Central memory CD8-positive, alpha-beta T cell (primary cell): ENCODE measurements at places on chromosomes 16 and 17.

DNA sequence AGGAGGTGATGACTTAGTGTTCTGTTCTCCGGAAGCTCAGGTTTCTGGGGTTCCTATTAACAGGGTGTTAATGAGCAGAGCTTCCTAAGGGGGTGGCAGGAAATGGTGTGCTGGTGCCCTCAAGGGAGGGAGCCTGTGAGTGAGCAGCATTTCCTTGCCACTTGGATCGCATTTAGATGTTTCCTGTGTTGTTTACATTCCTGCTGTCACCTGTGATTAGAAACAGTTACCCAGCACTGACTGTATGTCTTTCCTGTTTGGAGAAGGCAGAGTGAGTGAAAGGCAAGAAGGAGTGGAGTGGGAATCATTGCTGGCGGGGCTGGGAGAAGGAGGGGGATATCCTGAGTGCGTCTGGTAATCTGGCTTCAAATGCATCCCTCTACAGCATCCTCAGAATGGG lies 214.6 kb downstream of the CCDC182 start:
- H3K27ac ChIP-seq: peak overlapping the region; percentile 55
- no peaks in the 10 kb centered on the region for H3K27me3 ChIP-seq
- no peak for DNase-seq
- peaks cover 8% of the 10 kb centered on the region for H3K36me3 ChIP-seq

DNA sequence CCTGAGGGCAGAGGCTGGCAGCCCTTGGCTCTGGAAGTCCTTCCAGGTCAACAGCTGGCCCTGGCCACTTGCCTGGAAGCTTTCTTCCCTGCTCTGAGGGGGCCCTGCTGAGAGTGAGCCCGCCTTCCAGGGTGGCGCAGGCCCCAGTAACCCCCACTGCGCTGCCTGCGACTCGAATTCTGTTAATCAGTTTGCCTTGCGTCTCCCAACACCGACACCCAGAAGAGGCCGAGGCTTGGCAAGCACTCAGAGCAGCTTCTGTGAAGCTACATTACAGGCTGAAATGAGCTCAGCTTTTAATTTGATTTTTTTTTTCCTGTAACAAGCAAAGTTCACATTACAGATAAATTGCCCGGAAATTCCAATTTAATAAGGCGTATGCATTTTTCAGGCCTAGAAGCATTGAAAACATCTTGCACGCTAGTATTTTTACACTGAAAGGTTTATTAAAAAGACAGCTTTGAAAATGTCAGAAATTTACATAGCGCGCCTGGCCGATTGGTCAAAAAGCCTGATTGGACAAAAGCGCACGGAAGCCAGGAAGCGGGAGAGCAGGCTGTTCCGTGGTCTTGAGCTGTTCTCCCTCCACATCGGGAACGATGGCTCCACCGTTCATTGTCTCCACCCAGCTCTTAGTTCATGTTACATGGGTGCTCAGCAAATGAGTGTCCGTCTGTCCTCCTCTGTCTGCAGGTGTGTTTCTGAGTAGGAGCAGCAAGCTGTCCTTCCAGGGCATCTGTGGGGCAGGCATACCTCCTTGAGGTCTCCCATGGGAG lies 65.5 kb upstream of the HSBP1 start:
- H3K27ac ChIP-seq: no peak overlapping the region
- no peak for DNase-seq
- H3K36me3 ChIP-seq: no peaks in the 10 kb centered on the region

DNA sequence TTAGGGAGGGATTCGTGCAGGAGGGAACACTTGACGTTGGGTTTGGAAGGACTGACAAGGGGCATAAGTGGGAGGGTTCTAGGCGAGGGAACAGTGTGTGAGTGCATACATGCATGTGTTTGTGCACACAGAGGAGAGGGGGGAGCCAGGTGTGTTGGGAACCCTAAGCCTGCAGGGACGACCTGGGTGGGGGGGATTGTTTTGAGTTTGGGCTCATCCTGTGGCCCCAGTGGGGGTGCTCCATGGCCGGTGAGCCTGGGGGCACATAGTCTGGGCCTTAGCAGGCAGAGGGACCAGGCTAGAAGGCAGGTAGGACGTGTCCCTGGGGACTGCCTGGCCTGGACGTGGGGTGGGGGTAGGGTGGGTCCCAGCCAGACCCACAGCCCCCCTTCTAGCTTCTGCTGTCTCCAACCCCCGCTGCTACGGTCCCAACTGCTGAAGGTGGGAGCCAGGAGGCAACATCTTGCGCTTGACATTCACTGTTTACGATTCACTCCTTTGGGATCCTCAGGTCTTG lies 11.9 kb upstream of the RASD1 start:
- no peaks in the 10 kb centered on the region for H3K4me1 ChIP-seq
- no peaks in the 10 kb centered on the region for H3K27me3 ChIP-seq
- no peak for DNase-seq
- H3K36me3 ChIP-seq: peaks cover 4% of the 10 kb centered on the region
- no peak overlapping the region for H3K27ac ChIP-seq

DNA sequence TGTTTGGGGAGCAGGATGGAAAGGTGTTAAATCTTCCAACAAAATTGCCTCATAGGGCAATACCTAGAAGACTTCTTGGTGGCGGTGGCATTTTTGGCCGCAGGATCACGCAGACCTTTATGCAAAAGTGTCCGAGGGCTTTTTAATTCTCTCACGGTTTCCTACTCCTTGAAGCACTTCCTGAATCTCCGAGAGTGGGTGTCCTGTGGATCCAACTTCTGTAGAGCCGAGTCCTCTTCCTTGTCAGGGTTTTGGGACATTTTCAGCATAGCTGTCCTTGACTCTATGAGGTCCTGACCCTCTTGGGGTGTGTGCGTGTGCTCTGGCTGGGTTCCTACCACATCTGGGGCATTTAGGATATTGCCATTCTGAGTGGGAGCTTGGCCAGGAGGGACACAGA lies 31.7 kb downstream of the IL21R start:
- no peaks in the 10 kb centered on the region for H3K27me3 ChIP-seq
- H3K4me1 ChIP-seq: peaks cover 26% of the 10 kb centered on the region
- peak; percentile 5 for DNase-seq
- no peak overlapping the region for H3K4me3 ChIP-seq
- H3K27ac ChIP-seq: peak overlapping the region; percentile 81
